A549 (cell line): ENCODE measurements at places on chromosomes 7 and 10. TPM values are rescaled to one million over a fixed set of nuclear protein-coding genes. Genes with fewer than 3 reads are reported as not detected.

Gene MSMB
- polyA plus RNA-seq: not detected in 3 replicates

Gene NUTM2A
- 0.09 to 0.15 TPM (median 0.09 TPM) in 3 replicates for polyA plus RNA-seq

Gene PTF1A
- polyA plus RNA-seq: not detected in 3 replicates

Gene SKIDA1
- polyA plus RNA-seq: 3.5 to 4.2 TPM (median 4.1 TPM) in 3 replicates

Gene OR9A4
- polyA plus RNA-seq: not detected in 3 replicates

Gene NME8
- not detected in 3 replicates for polyA plus RNA-seq

Gene SLC18A2
- 0.03 to 0.05 TPM (median 0.03 TPM) in 3 replicates for polyA plus RNA-seq

Gene COL13A1
- 0.17 to 0.55 TPM (median 0.27 TPM) in 3 replicates for polyA plus RNA-seq

Gene VSTM2A
- polyA plus RNA-seq: not detected in 3 replicates
